ENCODE measurements at places on chromosomes 1 and 21.

DNA sequence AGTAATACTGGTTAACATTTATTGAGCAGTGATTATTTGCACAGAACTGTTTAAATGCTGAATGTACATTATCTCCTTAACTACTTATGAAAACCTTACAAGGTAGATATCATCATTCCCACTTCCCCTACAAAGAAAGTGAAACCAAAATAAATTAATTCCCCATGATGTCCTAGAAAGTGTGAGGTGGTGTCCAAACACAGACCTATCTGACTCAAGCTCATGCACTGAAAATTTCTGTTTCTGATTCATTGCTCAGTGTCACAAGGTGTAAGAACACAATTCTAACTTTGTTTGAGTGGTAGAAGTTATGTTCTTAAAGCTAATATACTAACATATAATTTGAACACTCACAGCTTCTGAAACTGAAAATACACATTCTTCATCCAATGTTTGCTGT lies 178.7 kb downstream of the MRPL39 start:
- peak; percentile 49 for DNase-seq

DNA sequence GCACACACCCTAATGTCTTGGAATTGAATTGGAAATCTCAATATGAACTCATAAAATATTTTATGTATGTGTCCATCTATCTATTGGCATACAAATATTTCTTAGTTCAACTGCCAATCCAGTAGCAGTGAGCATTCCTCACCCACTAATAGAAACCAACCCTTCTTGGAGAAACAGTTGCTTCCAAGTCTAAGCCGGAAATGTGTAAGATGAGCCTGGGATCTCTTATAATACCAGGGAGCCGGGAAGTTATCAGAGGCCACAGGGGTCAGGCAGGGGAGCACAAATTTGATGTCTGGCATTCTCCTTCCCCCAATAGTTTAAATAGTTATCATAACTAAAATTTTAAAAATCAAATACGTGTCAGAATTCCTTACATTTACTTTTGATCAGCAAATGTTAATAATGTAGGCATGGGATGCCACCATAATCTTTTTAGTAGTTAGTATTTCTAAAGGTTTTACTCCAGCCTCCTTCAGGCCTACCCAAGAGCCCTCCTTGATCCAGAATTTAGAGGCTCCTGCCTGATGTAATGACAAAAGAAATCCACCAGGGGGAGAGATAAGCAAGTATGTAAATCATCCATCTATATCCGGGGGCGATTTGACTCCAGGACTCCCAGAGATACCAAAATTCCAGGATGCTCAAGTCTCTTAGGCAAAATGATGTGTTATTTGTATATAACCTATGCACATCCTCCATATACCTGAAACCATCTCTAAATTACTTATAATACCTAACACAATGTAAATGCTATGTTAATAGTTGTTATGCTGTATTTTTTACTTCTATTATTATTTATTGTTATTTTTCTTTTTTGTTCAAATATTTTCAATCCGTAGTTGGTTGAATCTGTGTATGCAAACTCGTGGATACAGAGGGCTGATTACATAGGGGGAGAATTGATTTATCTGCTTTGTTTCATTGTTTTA lies 218.7 kb upstream of the COA6 start:
- peak; percentile 73 for DNase-seq

DNA sequence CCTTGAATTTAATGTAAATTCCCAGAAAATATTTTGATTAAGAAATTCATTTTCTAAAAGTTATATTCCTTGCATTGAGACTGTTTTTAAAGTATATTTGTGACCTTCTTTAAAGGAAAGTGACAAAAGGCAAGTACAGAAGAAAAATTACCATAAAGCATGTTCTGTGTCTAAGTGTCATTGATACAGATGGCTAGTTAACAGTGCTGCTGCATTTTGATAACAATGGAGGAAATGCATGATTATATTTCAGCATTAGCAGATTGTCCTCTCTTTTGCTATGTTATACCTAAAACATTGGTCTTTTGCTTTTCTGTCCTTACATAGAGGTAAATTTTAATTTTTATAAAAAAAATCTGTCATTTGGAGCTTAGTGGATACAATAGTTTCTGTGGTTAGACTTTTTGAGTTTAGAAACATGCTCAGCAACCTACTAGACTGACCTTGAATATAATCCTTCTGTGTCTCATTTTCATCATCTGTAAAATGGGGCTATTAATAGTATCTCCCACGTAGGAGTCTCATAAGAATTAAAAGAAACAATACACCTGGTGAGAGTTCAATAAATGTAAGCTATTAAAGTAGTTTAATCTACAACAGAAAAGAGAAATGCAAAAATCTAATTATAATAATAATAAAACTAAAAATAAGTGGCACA lies 51.1 kb upstream of the RGS21 start:
- no peak for DNase-seq

GRCh38 chr1:160062230-160062532 lies 7.8 kb downstream of the KCNJ10 start:
- DNase-seq = no peak

DNA sequence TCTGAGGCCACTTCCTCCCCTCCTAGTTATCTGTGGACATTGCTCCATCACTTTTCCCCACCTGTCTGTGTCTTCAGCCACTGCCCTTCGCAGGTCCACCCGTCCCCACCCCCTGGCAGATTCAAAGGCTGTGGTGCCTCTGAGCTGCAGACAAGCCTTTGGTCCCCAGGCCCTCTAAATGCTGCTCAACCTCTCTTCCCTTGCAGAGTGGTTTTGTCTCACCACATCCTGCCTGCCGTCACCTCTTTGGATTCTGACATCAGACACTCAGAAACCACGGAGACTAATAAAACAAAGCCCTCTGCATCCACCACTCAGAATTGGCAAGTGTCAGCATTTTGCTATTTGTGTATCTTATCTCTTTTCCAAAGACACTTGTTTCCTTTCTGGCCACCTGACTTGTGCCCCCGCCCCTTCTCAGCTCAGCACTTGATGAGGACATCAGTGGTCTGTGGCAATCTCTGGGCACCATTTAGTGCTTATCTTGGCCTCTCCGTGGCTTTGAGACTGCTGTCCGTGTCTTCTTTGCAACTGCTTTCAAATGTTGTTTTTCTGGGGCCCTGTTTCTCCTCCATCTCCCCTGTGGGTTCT lies 7.7 kb downstream of the CNIH3 start:
- peak; percentile 90 for DNase-seq

All from activated CD4-positive, alpha-beta T cell treated with anti-CD3 and anti-CD28 coated beads, Interleukin-2, Interleukin-6, amounts not matched to agents 100 ng/mL and 50 ng/mL, durations not matched to agents 16 hours and 8 hours (primary cell).